Uterus (tissue), 4 donors: ENCODE measurements at places on chromosomes 1 and 21.

DNA sequence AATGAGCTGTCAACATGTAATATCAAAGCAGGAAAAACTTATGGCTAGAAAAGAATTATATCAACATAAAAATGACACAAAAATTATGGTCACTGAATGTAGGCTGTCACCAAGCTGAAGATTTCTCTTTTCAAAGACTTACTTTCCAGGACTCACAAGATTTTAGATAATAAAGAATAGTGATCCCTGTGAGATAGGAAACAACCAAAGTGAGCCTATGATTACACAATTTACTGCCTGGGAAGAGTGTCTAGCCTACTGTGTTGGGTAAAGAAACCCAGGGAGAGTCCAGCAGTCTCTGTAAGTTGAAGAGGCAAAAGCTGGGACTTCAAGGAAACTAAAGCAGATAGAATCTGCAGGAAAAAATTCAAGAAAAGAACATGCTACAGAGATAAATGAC is 20.2 kb upstream of the RGS1 start:
- DNase-seq, result no peak

DNA sequence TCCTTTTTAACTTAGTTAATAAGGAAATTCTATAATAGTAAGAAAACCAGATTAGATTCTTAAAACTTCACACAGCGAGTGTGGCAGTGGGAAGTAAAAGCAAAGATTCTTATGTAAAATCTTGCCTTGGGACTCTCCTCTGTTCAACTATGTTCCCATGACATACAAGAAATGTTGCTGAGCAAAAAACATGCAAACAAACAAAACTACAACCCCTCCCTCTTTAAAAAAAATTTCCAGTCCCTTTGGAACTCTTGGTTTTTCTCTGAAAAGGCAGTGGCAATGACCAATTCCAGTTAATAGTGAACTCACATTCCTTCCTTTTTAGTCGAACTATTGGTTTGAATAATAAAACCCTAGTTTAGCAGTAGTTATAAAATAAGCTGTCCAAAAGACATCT is 453.1 kb upstream of the ZRANB2 start:
- DNase-seq, result no peak

- DNase-seq, result no peak
Observed at GRCh38 chr21:42790520-42791065, 88.7 kb downstream of the WDR4 start.

GRCh38 chr1:229508823-229509337 is 739 bp upstream of the NUP133 start:
- DNase-seq, result no peak

GRCh38 chr1:145884675-145885074 is 991 bp downstream of the ANKRD35 start:
- no peak for DNase-seq

GRCh38 chr1:216788671-216789070 is 65.4 kb upstream of the ESRRG start:
- no peak for DNase-seq

DNA sequence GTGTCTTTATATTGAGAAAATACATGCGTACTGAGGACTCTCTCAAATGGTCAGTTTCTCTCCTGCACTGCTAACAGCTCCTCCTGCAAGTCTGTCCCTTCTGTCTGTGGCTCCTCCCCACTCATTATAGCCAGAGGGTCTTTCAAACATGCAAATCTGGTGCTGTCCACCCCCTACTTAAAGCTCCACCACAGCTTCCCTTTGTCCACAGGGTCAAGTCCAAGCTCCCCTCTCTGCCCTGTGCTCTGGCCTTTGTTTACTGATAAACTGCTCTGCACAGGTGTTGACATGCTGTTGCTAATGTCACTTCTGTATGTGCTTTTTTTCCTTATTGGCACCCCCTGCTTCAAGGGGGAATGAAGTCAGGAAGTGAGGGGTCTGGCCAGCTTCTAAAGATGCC is 47.7 kb upstream of the GPR37L1 start:
- DNase-seq, result no peak

- no peak for DNase-seq
Observed at GRCh38 chr1:203065986-203066385, 19.8 kb downstream of the MYOG start.

DNA sequence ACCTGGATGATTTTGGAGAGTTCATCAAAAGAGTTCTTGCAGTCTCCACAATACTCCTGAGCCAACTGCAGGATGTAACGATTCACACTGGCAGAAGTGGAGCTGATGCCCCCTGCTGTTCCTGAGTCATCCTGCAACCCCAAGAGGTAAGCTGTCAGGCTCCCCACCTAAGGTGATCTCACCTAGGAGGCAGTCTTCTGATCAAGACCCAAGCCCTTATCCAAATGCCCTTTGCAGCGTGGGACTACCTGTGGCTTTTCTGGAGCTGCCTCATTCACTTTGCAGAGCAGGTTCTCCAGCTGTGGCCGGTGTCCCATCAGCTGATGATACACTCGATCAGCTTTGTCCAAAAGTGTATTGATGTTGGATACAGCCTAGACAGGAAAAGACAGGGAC is 96.4 kb downstream of the UBR4 start:
- peak; percentile 28 for DNase-seq
